ENCODE measurements at places on chromosomes 7 and 10.

GRCh38 chr7:71591876-71592275 is 459.9 kb downstream of the GALNT17 start:
- DNase-seq, result no peak

DNA sequence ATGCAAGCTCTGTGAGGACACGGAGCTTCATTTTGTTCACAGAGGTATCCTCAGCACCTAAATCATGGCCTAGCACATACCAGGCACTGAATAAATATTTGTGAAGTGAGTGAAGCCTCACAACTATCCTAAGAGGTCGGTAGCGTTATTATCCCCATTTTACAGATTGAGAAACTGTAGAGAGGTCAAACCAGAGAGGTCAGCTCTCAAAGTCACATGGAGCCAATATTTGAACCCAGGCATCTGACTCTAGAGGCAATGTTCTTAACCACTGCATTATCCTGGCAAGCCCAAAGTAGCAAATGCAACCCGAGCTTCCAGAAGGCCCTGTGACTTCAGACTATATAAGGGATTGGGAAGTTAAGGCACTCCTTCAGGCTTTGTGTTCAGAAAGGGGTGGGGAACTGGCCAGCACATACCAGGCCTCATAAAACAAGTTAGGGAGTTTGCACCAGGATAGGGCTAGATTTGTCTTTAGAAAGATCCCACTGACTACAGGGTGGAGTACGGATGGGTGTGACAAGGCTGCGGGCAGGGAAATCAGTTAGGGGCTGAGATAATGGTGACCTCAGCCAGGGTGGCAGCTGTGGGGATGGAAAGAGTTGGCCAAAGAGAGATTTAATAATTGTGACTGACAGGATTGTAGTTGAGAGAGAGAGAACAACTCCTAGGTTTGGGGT is 101.4 kb downstream of the TBXAS1 start:
- DNase-seq, result no peak

DNA sequence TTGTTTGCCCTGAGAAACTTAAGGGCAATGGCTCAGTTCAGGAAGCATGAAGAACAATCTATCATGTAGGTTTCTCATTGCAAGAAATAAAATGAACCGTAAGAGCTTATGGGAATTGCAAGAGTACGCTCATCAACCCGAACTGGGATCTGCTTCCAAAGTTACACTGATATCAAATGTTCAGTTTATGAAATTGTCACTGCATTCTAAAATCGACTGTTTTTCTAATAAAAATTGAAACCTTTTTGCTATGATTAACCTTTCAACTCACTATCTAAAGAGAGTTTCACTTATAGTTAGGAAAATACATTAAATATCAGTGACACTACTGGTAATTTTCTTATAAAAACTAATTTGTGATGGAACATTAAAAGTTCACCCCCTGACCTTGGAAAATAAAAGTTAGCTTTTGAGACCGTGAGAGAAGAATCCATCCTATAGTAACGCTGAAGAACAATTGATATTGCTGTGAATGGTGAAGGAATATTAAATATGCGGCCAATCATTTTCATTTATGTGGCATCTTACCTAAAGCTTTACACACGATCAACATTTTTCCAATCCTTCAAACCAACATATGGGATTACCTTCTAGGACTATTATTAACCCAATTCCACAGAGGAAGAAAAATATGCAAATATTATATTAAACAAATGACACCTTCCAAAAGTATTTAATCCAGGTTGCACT is 2.2 kb downstream of the MEOX2 start:
- DNase-seq, result no peak

GRCh38 chr7:156818133-156818532 is 74.8 kb downstream of the LMBR1 start:
- DNase-seq, result no peak

DNA sequence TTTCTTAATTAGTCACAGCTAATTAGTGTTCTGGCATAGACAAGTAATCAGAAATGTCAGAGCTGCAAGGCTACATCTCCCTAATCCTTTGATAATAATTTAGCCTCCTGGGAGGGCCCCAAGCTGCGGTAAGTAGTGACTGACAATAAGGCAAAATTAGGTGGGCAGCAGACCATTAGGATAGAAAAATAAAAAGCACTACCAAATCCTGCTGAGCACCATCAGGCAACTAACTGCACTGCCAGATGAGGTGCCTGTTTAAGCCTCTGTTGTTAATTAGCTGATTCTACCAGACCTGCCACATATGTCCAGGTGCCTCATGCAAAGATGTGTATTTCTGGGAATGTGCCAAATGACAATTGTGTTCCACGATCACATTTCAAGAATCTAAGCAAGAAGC is 32.5 kb upstream of the FEZF1 start:
- DNase-seq, result no peak

DNA sequence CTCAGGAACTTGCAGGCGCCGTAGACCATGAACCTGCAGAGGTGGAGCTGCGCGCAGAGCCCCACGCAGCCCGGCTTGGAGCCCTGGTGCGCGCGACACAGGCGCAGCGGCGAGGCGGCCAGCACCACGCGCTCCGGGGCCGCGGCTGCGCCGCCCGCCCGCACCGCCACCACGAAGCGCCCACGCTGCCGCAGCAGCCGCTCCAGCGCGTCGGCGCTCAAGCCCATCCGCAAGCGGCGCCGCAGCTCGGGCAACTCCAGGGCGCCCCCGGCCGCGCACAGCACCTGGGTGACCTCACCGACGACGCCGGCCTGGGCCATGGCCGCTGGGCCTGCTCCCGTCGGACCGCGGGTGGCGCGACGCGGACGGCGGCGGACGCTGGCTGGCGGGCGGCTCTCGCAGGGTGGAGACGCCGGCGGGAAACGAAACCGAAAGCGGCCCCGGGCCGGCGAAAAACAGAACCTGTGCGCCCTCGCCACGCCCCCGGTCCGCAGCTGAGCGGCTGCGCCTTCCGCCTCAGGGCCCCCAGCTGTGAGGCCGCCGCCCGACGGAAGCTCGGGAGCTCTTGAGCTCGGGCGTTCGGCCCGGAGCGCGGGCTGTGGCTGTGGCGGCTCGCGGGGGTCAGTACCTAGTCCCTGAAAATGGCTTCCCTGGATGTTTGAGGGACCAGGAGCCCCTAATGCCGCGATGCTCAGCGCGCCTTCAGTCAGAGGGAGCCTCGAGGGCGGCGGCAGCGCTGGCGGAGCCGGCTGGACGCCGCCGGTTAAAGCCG is at the start of gene PARP12:
Gene PARP12 (minus strand): TSS at position 424 of the 772 bp plus-strand sequence. CDS start 104 bp downstream, at position 320.
- peak; percentile 27 for DNase-seq
